COR-L47 (cell line): ENCODE measurements at places on chromosomes 12 and 14.
A peak's percentile ranks its signal among the peaks of the same experiment; 100 is the strongest.

DNA sequence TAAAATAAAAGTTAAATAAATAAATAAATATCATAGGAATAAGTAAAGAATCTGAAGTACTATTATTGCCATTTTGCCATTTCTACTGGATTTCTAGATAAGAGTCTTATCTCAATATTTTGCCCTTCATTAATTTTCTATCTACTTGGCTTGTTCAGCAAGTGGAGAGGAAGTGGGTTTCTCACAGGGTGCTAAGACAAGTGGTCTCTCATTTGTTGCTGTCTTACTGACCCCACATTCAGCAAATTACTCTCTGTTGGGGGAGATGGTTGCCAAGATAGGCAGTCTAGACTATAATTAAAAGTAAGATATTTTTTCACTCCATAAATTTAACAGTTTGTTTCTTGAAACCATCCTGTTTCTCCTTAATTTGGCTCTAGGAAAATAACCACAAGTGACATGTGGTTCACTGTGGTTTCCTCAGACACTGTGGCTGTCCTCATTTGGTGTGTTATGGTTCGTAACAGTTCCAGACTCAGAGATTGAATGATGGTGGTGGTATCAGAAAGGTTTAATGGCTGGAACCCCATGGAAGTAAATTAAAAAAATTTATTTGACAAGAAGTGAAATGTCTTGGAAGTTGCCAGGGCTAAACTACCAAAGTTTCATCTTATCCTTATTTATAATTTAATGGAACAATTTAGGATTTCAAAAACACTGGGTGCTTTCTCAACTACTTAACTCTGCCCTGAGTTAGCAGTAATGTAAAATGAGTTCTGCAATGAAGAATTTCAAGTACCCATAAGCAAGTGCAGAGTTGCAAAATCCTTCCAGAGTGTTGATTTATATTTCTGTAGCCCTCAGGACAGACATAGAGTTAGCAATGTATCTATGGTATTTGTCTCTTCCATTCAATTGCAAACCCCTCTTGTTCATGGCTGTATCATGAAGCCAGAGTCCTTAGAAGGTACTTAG, 214.8 kb downstream of the MSRB3 start:
- no peak for DNase-seq

DNA sequence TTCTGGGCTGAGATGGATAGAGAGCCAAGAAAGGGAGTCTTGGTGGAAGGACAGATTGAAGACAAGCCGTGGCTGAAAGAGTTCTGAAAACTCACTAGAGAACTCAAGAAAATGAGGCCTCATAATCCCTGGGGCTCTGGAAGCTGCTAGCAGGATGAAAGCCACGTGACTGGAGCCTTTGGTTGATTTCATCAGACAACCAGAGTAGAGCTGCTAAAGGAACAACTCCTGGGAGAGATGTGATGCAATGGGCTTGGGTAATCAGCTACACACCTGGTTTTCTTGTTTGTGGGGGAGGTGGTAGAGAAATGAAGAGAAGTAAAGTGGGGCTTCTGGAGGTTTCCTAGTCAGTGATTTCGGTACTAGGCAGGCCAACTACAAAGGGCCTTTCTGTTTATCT, 13.4 kb downstream of the CSRNP2 start:
- no peak for DNase-seq

- DNase-seq = no peak
Measured at GRCh38 chr12:31007153-31007495, 66.5 kb upstream of the DDX11 start.

- no peak for DNase-seq
Measured at GRCh38 chr12:94730847-94731246, 80.5 kb upstream of the TMCC3 start.

- no peak for DNase-seq
Measured at GRCh38 chr12:108825201-108825950, 32.0 kb downstream of the SSH1 start.

GRCh38 chr14:64965356-64966000, 6.7 kb downstream of the RAB15 start:
- no peak for DNase-seq

DNA sequence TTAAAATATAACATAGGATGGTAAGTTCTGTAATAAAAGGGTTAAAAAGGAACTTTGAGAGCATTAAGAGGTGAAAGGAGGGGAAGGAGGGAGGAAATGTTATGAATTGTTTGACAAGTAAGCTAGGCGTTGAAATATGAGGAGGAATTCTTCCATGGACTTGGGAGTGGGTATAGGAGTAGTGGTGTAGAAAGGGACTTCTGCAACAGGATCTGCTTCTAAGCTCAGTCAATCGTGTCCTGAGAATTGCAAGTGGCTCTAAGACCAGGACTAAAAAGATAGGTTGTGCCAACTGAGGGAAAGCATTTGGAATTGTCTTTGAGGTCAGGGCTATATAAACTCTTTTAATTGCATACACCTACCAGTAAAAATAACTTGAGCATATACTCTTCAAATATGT, 74.1 kb upstream of the SLC38A2 start:
- DNase-seq = no peak

- no peak for DNase-seq
Measured at GRCh38 chr12:95942101-95942523, 302 bp downstream of the CCDC38 start.

- no peak for DNase-seq
Measured at GRCh38 chr14:61472801-61473376, 151.5 kb downstream of the PRKCH start.

- DNase-seq = no peak
Measured at GRCh38 chr12:15808652-15809051, 19.5 kb upstream of the EPS8 start.

DNA sequence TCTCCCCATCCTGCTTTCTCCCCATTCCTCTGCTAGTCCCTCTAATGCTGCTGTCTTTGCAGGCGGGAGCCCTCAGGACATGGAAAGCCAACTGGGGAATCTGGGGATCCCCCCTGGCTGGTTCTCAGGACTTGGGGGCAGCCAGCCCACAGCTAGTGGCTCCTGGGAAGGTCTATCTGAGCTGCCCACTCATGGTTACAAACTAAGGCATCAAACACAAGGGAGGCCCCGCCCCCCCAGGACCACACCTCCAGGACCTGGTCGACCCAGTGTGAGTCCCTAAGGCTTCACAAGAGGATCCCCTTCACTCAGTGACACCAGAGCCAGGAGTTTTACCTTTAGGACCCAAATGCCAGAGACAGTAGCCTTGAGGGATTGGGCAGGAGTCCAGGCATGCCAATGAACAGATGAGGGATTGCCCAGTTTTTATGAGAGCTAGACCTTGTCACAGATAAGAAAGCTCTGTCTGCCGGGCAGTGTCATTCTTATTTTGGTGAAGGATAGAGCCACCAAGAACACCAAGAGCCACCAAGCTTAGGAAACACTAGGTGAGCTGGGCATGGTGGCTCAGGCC, 8.0 kb upstream of the CPNE6 start:
- DNase-seq = no peak

GRCh38 chr14:32934073-32934880, 4.4 kb upstream of the NPAS3 start:
- peak; percentile 53 for DNase-seq

DNA sequence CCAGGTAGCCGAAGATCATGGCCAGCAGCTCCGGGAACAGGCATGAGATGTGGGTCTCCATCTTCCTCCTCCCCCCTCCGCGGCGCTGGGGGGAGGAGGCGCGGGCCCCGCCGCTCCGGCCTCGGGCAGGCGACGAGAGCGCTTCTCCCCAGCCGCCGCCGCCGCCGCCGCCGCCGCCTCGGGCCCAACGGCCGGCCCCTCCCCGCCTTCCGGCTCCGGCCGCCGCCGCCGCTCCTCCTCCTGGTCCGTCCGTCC, 448 bp downstream of the FBXL14 start:
- DNase-seq = no peak

DNA sequence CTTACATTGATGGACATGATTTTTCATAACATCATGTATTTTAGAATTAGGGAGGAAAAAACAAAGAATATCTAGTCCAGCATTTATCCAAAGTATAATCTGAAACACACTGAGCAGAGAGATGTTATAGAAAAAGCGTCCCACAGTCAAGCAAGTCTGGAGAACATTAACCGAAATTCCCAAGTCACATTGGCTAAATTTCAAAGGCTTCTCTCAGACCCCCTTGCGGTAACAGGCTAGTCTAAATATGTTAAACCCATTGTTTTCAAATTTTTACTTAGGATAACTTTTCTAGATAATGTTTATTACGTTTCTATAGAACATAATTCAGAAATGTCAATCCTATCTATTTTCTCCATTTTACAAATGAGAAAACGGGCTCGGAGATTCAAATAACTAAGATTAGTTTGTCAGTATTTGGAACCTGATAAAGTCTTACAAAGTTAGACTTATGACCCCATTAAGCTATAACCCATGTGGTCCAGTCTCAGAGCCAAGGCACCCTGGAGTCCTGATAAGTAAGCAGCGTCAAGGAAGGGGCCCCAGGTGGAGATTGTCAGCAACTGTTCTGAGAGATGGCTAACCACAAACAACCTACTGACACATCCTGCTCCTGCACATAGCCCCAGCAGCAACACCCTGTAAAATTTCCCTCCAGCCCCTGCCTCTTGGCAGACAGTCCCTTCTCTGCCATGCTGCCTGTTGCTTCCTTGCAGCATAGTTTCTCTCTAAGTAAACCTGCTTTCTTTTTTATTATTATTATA, 220.6 kb upstream of the TMEM260 start:
- no peak for DNase-seq

GRCh38 chr14:42378880-42379279, 772.2 kb downstream of the LRFN5 start:
- no peak for DNase-seq

DNA sequence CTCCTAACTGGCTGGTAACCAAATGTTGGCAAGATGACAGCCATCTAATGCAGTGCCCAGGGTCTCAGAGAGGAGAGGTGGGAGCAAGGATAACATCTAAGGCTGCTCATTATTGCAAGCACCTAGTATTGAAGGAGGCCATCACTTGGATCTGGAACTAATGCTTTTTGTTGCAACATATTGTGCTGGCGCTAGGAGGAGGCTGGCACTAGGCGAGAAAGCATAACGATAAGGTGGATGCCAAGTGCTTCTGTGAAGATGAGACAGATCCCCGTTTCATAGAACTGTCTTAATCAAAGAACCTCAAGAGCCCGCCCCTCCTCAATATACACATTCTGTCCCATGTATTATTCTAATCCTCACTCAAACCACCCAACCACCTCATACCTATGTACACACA, 774.0 kb downstream of the VRK1 start:
- DNase-seq = no peak

GRCh38 chr14:36408388-36408787, 88.0 kb upstream of the MBIP start:
- DNase-seq = no peak

DNA sequence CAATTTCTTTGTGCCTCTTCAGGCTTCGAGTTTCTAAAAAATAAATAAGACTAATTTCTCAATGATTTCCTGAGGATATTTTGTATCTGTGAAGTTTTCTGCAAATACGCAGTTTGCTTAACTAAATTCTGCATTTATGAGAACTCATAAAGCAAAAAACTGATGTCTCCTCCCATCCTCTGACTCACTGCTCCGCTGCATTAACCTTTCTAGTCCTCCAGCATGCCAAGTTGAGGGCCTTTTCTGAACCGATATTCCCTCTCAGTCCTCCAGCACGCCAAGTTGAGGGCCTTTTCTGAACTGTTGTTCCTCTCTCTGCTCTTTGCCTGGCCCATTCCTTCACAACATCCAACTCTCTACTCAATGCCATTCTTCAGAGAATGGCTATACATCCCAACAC, 3.2 kb downstream of the IPO8 start:
- DNase-seq = no peak

- no peak for DNase-seq
Measured at GRCh38 chr12:499837-500458, 40.2 kb downstream of the B4GALNT3 start.

GRCh38 chr12:69991690-69992288, 166.8 kb downstream of the MYRFL start:
- no peak for DNase-seq

- DNase-seq = no peak
Measured at GRCh38 chr12:123024819-123025391, 44.4 kb downstream of the ARL6IP4 start.

- no peak for DNase-seq
Measured at GRCh38 chr12:67649570-67650387, 1.2 kb downstream of the DYRK2 start.

DNA sequence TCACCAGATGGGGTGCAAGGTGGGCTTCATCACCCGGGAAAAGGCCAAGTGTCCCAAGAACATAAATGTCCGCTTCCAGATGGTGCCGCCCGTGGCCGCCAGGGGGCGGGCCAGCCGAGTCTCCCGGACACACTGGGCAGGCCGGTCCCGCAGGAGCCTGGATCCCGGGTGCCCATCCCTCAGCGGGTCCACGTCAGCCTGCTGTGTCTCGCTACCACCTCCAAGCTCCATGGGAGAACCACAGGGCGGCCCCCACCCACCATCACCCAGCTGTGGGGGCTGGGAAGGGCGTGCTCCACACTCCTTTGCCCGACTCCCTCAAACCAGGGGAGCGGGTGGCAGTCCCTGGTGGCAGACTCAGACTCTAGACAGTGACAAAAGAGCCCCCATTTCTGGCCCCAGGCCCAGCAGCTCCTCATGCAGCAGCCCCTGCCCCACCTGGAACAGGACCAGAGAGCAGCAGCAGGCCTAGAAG, 22.0 kb upstream of the NUDT14 start:
- peak; percentile 31 for DNase-seq

DNA sequence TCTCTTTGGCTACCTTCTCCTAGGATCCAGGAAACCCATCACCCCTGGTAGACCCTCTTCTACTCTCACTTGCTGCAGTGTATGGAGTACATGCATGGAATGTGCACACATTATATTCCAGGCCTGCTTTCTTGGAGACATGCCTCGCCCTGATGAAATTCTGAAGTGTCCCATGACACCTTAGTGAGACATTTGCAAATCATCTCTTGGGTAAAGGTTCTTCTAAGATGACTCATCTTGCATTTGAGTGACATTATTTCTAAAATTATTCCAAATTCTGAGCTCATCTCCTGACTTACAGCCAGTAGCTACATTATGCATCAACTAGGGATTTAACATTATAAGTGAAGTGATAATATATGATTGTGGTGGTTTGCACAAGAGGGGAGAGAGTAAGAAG, 49.8 kb downstream of the SDR9C7 start:
- DNase-seq = no peak

DNA sequence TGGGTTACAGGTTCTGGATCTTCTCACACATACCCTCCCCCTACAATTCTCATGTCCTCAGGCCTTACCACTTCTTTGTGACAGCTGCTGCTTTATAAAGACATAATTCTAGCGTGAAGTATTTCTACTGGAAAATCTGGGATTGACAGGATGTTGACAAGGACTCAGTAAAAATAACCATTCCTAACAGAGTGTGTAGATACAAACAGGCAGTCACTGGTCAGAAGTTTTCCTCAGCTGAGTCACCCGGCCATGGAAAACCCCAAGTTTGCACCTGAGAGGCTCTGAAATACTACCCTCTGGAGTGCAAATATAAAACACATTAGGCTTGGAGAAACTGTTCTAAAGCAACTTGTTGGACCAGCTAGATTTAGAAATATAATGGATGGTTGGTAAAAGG, 54.4 kb downstream of the SPPL3 start:
- no peak for DNase-seq

GRCh38 chr14:87894920-87895319, 98.1 kb downstream of the GALC start:
- DNase-seq = no peak

GRCh38 chr12:97681612-97682504, 219.3 kb downstream of the RMST start:
- no peak for DNase-seq
